ENCODE measurements at places on chromosomes 16 and 17.

DNA sequence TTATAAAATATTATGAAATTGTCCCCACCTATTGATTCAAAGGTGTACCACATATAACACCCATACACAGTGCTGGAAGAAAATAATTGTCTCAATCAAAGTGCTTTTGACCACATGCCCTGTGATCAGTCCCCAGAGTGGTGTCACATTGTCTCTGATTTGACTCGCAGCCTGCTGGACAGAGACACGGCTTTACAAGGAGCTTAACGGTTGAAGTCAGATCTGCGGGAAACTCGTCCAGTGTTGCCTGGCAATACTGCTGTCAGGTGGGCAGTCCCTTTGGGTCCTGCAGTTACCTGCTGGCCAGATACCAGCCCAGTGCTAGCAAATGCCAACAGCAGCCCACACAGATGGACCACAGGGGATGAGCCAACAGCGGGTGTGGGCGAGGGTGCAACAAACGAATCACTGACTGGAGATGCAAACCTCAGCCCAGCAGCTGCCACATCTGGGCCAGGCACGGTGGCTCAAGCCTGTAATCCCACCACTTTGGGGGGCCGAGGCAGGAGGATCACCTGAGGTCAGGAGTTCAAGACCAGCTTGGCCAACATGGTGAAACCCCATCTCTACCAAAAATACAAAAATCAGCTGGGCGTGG, 26.2 kb upstream of the SSTR2 start:
- no peak for DNase-seq

- no peak for DNase-seq
These were observed 24.9 kb upstream of the LRRC37A start for GRCh38 chr17:46270032-46270431.

DNA sequence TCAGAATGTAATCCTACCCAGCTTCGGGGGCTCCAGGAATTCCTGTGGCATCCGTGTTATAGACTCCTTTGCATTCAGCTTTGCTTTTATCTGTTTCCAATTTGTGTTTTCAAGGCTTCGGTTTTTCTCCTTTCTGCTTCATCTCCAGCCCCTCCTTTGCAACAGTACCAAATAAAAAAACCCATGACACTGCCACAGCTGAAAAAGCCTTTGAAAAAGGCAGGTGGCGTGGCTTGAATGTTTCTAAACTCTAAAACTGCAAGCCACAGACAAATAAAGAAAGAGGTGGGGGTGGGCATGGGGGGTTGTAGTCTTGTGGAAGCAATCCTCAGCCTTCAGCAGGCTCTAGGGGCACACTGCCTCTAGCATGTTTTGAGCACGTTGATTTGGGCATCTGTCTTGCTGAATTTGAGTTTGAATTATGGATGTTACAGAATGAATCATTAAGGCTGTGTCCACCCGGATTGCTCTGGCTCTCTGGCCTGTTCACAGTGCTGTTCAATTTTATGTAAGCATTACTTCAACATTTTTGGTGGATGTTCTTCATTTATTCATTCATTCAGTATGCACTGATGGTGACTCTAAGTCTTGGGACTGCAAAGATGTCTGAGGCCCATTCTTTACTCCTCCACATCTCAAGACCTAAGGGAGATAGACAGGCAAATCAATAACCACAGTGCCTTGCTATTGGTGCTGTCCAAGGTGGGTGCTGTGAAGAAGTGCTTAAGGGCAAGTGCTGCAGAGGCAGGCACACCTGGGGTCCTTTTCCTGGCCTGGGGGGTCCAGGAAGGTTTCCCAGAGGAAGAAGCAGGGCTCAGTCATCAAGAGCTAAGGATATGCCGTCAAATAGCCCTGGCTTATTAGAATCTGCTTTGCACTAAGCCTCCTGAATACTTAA, 77.4 kb downstream of the CDH13 start:
- DNase-seq, result no peak

- no peak for DNase-seq
These were observed 16.8 kb downstream of the VASN start for GRCh38 chr16:4388271-4389021.

- no peak for DNase-seq
These were observed 3.9 kb upstream of the PHAF1 start for GRCh38 chr16:67105881-67106280.

GRCh38 chr17:73139296-73139695, 25.5 kb upstream of the SSTR2 start:
- no peak for DNase-seq

- DNase-seq, result no peak
These were observed 186.8 kb downstream of the KIF2B start for GRCh38 chr17:54009502-54009901.

GRCh38 chr17:74872313-74873036, at the start of gene FDXR:
Gene FDXR, minus strand, starts transcription at chr17:74872994. Its CDS starts 50 bp downstream, at chr17:74872944.
- no peak for DNase-seq

GRCh38 chr16:68074850-68075555, 10.2 kb upstream of the NFATC3 start:
- DNase-seq, result no peak

Measured in kidney (tissue), 22 donors.